Hematopoietic multipotent progenitor cell treated with erythropoietin and hydrocortisone succinate and interleukin-3 and kit ligand, for 15 days (in vitro differentiated cells): ENCODE measurements at places on chromosomes 1 and 21.

- DNase-seq, result no peak
Measured at GRCh38 chr1:41727749-41728115, 191.0 kb downstream of the HIVEP3 start.

GRCh38 chr1:48019714-48020315 lies 22.6 kb upstream of the TRABD2B start:
- no peak for DNase-seq

DNA sequence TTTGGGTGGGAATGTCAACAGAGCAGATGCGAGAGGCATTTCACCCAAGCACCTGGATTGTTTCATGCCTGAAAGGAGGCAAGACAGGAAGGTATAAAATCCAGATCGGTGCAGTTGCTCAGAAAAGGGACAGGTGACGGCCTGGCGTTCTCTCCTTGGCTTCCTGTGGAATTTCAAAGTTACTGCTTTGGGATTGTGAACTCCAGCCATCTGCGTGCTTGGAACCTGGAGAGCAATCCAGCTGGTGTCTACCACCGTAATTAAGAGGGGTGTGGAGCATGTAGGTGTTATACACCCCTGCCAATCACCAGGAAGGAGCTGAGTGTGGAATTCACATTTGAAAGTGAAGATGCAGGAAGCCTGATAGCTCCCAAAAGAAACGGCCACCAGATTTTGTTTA lies 286.1 kb downstream of the KIF26B start:
- no peak for DNase-seq

DNA sequence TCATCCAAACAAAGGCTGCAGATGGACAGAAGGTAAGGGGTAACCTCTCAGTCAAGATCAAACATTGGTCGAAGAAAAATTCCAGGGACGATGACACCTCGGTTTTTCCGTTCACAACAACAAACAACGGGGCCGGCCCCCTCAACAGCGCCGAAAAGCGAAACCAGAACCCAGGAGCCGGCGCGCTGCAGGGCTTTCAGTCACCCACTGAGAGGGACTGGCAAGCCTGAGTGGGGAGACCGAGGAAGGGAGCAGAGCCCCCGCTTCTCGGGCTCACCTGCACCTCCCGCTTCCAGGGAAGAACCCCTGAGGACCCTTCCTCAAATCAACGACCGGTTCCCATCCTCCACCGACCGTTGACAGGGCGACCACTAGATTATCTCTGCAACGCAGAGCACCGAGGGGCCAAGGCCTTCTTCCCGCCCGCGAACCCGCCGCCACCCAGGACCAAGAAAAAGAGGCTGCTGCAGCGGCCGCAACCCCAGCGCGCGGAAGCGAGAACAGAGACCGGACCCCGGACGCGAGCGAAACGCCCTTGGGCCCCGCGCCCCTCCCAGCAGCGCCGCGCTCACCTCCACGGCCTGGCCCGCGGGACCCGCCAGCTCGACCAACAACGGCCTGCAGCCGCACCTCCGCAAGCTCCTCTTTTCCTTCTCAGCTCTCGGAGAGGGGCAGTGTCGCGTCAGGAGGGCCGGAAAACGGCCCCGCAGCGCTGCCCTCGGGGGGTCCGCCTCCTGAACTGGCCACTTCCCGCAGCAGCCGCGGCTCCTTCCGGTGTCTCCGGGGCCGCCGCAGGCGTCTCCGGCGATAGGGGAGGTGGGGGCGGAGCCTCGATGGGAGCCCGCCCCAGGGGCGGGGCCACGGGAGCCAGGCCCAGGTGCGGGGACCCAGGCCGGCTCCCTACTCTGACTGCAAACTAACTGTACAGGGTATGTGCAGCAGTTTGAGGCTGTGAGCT lies at the start of gene USP33:
Gene USP33, minus strand, starts transcription at position 782 of the 958 bp plus-strand sequence. CDS start 18,155 bp downstream, outside the sequence.
- DNase-seq, result peak; percentile 88

GRCh38 chr1:39167632-39168209 lies 36.8 kb upstream of the MACF1 start:
- DNase-seq, result peak; percentile 14

- no peak for DNase-seq
Measured at GRCh38 chr1:27536767-27537166, 46.8 kb upstream of the WASF2 start.

DNA sequence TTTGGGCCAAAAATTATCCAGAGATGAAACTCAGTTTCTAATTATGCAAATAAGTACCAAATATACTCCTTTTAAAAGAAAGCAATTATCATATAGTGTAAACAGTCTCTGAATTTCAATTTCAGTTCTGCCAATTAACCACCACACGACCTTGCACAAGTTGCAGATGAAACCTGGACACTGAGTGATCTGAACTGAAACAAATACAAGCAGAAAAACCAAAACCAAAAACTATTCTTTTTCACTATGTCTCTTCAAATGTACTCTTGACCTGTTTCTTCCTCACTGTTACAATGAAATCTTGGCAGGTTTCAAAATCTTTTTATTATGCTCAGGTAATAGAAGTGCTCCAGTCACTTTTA lies 79.2 kb downstream of the TYW3 start:
- DNase-seq, result no peak

- no peak for DNase-seq
Measured at GRCh38 chr1:44144962-44145756, 3.7 kb upstream of the KLF18 start.

DNA sequence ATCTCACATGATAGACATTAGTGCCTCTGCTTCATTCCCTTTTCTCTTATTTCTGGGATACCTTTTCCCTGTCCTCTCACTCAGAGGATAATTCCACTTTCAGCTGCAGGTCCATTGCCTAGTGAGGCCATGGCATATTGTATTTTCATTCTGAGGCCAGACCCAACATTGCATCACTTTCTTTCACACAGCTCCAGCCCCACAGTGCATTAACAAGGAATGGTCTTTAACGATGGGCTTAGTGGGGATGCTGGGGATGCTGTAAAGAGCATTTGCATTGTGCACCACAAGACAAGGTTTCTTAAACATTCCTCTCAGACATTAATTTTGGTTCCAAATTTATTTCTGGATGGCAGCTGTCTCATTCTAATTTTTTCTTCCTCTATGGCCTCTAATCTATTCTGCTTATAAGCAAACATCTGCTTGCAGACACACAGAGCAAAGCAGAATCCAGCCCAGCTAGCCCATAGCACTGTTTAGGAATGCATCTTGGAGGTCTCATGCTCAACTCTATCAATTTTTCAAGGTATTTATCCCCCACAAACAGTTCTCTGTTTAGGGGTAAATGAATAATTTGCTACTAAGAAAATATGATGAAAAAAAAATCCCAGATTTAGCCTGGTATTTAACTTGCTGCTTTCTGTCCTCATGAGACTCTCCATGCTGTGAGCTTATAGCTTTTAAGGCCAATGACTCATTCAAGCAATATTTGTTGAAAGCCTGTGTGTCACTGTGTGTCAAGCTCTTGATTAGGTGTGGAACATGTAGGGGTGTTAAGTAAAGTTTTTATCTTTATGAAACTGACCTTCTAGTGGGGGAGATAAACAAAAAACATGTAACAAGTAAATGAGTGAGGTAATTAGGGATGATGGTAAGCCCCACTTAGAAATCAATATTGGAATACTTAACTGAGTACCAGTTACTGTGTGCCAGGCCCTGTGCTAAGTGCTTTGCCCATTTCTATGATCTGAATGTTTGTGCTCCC lies 44.5 kb upstream of the CCDC190 start:
- DNase-seq, result no peak

DNA sequence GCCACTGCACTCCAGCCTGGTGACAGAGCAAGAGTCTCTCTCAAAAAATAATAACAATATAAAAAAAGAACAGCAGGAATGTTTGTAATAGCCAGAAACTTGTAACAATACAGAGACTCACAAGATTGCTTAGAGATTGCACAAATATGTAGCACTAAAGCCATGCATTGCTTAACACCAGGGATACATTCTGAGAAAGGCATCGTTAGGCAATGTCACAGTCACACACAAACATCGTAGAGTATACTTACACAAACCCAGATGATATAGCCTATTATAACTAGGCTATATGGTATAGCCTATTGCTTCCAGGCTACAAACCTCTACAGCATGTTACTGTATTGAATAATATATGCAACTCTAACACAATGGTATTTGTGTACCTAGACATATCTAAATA lies 45.3 kb downstream of the GPATCH2 start:
- no peak for DNase-seq

- DNase-seq, result no peak
Measured at GRCh38 chr1:92210701-92211100, 7.0 kb upstream of the C1orf146 start.

DNA sequence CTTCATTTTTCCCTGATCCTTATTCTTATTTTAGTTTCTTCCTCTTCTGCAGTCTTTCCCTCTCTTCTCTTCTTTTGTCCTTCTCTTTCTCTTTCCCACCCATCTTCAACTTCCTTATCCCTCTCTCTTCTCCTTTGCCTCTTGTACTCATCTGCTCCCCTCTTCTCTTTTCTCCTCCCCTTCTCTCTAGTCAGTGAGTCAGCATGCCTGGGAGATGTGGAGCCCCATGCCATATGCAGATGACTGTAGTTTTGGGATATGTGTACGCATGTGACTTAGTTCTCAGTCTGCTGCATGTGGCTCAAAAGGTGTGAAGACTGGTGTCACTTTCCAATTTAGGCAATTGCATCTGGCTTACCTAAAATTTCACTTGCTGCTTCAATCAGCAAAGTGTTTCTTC lies 10.4 kb downstream of the DNAJC6 start:
- DNase-seq, result peak; percentile 64

- peak; percentile 3 for DNase-seq
Measured at GRCh38 chr21:38438462-38438893, 59.8 kb downstream of the ERG start.

DNA sequence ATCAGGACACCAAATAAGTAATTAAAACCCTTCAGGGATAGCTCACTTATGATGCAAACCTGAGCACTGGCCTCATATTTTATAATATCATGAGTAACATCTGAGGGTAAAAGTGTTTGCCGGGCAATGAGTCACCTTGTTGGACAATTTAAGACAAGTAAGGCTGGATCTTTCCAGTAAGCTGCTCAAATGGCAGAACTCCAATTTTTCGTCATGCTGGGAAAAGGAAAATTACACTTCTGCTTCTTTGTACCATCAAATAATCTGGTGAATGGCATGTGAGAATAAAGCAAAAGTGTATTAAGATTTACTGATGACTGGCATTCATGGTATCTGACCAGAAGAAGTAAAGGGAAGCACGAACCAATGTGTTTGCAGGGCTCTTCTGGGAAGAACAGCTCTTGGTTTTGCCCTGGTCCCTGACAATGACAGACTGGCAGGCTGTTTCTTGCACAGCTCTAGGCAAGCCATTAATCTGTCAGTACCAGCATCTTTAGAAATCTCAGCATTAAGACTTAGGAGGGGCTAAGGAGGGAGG lies 392.2 kb downstream of the VAV3 start:
- no peak for DNase-seq

DNA sequence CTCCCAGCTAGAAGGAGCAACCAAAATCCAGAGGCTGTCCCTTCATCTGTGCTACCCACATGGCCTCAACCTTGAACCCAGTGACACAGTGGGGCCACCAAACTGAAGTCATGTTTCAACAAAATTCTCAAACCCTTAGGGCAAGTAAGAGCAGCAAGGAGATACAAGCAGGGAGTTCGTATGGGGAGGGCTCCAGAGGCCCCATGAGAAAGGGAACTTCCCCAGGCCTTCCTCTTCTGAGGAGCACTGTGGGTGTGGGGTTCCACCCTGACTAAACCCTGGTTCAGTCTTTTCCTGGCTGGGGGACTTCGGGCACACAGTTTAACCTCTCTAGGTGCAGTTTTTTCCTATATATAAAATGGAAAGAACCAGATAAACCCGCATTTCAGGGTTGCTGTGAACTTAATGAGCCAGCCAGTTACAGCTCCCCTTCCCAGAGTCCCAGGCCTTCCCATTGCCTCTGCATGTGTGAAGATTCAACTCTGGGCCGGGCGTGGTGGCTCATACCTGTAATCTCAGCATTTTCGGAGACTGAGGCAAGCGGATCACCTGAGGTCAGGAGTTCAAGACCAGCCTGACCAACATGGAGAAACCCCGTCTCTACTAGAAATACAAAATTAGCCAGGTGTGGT lies 8.0 kb upstream of the THEMIS2 start:
- no peak for DNase-seq

DNA sequence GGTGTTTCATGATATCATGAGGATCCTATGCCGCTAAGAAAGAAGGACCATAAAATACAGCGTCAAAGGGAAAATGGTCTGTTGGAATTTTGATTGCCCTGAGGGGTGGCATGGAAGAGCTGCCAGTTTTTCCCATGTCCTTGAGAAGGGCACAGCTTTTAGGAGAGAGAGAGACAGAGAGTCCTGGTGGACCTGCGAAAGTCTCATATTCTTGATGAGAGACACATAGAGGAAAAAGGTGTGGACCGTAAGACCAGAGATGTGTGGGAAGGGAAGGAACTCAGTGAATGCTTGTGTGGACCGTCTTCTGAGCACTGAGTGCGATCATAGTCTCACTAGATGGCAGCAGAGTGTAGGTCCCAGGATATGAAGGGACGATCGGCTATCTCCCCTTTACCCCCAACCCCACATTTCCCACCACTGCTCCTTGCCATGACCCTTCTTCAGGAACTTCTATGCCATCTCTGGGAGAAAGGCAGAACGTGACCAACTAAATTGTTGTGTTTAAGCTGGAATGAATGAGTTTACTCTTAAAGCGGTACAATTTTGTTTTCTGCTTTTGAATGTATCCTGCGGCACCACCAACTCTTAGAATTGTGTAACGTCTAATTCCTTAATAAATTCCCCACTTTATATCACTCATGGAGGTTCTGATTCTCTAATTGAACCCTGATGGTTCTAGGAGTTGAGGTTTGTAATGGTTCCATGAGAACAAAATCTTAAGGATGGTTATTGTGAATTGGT lies 117.7 kb downstream of the CTH start:
- no peak for DNase-seq

GRCh38 chr1:45488666-45489377 lies 2.1 kb downstream of the TESK2 start:
- DNase-seq, result no peak

DNA sequence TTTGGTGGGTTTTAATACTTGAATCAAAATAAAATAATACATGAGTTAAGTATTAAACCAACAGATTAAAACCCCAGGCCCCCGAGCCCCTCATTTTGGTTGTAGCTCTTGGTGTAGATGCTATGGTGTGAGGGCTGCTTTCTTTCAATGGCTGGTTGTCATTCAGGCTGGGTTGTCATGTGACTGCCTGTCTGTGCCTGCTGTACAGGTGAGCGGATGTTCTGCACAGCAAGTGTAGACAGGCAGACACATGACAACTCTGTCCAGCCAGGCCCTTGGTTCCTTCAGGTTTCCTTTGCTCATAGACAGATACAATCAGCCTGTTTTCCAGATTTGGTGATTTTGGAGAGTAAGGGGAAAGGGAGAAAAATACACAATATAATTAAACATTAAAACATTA lies 281.9 kb upstream of the C1orf105 start:
- DNase-seq, result no peak

DNA sequence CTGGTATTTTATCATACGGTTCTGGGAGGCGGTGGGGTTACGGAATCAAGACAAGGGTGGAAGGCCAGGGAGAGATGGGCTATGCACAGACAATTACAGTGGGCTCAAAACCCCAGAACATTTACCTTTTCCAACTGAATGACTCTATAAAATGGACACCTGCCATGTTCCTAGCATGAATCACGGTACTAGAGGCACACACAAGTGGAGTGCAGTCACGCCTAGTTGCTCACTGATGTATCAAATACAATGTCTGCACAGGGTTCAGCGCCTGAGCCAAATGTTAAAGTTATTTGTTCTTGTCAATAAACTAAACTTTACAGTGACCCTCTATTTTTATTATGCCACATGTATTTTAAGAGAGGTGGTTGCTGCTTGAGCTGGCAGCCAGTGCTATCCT lies 121.4 kb downstream of the ATG4C start:
- no peak for DNase-seq
